ENCODE measurements at places on chromosomes 4 and X.
A peak's percentile ranks its signal among the peaks of the same experiment; 100 is the strongest.

GRCh38 chr4:64857815-64858214, 448.6 kb upstream of the TECRL start:
- DNase-seq = no peak

- DNase-seq = no peak
Measured at GRCh38 chrX:103562801-103563200, 22.5 kb upstream of the TCEAL4 start.

GRCh38 chr4:7938609-7939376, 868 bp downstream of the AFAP1 start:
- no peak for DNase-seq

- no peak for DNase-seq
Measured at GRCh38 chr4:34679228-34679627, 1565.1 kb downstream of the ARAP2 start.

- DNase-seq = peak; percentile 80
Measured at GRCh38 chr4:102760645-102761295, at the start of gene MANBA. MANBA (minus strand) TSS chr4:102760968; CDS start chr4:102760894, 74 bp downstream.
